ENCODE measurements at places on chromosomes 13 and 19.

- DNase-seq: no peak
Measured at GRCh38 chr19:1018932-1019615, 1.8 kb downstream of the TMEM259 start.

GRCh38 chr13:110103026-110103425, 203.9 kb downstream of the COL4A1 start:
- DNase-seq: no peak

DNA sequence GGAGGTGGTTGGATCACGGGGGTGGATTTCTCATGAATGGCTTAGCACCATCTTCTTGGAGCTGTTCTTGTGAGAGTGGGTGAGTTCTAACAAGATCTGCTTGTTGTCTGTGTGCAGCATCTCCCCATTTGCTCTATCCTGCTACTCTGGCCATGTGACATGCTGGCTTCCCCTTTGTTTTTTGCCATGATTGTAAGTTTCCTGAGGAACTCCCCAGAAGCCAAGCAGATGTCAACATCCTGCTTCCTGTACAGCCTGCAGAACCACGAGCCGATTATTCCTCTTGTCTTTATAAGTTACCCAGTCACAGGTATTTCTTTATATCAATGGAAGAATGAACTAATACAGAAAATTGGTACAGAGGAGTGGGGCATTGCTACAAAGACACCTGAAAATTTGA, 2.3 kb upstream of the SIGLEC12 start:
- DNase-seq: no peak

- no peak for DNase-seq
Measured at GRCh38 chr13:45105895-45106294, 14.4 kb upstream of the GTF2F2 start.
